ENCODE measurements at places on chromosomes 2 and 18. TPM values are rescaled to one million over a fixed set of nuclear protein-coding genes. Genes with fewer than 3 reads are reported as not detected.

The TRAPPC8 gene
- total RNA-seq, result 29.5 TPM

DNA sequence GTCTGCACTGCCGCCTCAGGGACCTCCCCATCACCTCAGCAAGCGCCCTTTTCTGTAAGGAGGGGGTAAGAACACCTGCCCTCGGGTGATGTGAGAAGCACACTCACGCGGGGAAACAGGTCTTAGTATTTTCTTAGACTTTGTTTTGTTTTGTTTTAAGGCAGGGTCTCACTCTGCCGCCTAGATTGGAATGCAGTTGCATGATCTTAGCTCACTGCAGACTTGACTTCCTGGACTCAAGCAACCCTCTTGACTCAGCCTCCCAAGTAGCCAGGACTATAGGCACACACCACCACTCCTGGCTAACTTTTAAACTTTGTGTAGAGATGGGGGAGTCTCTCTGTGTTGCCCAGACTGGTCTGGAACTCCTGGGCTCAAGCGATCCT is 37.1 kb downstream of the RAMP1 start:
- DNase-seq, result no peak

The TEKT4 gene
- total RNA-seq, result not detected

- DNase-seq, result no peak
Measured at GRCh38 chr2:239752951-239753350, 272.2 kb downstream of the NDUFA10 start.

GRCh38 chr2:10283106-10284062 is 19.3 kb upstream of the HPCAL1 start:
- DNase-seq, result peak; percentile 84

The CKAP2L gene
- total RNA-seq, result 24.9 TPM

- DNase-seq, result no peak
Measured at GRCh38 chr2:164335947-164336346, 285.3 kb downstream of the GRB14 start.

- DNase-seq, result no peak
Measured at GRCh38 chr18:10332452-10332851, 122.0 kb upstream of the APCDD1 start.

- no peak for DNase-seq
Measured at GRCh38 chr2:20179466-20179754, 45.5 kb downstream of the SDC1 start.

The SOX11 gene
- total RNA-seq, result not detected

The SCN1A gene
- not detected for total RNA-seq

The DYNAP gene
- not detected for total RNA-seq

Measured in HFFc6 (cell line).